ENCODE measurements at places on chromosomes 16 and 17.
A peak's percentile ranks its signal among the peaks of the same experiment; 100 is the strongest.

DNA sequence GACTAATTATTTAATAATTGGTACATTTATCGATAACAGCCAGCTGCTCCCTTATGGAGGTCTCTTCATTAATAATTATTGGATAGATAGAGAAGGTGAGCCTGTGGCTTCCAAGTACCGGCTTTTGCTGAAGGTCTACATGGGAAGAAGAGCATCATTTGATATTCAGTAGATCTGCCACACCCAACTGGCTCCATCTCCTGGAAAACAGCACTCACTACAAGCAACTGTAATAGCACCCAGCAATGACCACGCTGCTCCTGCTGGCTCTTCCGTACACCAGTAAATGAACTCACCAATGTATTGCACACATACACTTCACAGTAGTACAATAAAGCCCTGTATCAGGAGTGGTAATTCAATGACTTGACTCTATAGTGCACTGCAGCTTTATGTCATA, 19.5 kb downstream of the MARVELD3 start:
- no peak for DNase-seq

- DNase-seq: no peak
Observed at GRCh38 chr16:22123146-22123545, 30.8 kb downstream of the VWA3A start.

DNA sequence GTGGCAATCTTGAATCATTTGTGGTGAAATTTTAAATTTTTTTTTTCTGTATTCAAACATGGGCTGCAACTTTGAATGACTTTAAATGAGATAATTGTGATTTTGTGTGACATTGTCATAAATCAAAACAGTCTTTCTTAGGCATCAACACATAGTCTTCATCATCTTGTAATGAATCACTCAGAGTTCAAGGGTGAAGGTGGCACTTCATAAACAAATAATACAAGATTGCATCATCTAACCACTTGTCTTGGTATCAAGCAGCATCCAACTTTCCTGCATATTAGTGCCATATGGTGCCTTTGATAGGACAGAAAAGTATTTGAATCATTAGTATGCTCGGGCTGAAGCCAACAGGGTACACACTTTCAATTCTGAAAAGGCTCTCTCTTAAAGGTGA, 392.4 kb upstream of the GOT2 start:
- DNase-seq: no peak

DNA sequence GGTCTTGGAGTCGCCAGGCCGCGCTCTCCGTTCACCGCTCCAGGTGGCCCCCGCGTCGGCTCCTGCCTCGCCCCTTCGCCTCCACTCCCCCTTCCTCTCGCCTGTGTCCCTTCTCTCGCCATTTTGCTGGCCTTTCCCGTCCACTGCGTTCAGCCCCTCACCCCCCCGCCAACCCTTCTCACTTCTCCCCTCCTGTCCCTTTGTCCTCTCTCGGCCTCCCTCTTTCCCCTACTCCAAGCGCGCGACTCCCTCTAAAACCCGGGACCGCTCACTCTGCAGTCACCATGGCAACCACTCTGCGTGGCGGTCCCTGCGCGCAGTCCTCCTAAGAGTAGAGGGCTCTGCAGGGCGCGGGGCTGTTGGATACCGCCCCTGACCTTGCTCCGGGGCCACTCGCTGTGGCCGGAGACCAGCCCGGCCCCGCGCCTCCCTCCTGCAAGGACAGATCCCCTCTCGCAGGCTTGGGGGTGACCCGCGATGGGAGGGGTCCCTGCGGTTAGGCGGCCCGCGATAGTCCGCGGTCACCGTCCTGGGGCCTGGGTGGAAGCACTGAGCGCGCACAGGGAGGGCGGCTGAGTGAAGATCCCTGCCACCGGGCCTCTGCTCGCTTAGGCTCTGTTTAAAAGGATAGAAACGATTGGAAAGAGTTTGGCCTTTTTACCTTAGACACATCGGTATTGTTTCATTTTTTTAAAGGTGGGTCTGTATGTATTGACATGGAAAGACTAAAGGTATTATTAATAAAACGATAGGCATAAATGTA, 454 bp downstream of the CCDC40 start:
- peak; percentile 13 for DNase-seq

GRCh38 chr16:22425036-22425801, 50.8 kb upstream of the CDR2 start:
- no peak for DNase-seq

GRCh38 chr16:12122202-12122601, 145.7 kb downstream of the SNX29 start:
- DNase-seq: no peak

DNA sequence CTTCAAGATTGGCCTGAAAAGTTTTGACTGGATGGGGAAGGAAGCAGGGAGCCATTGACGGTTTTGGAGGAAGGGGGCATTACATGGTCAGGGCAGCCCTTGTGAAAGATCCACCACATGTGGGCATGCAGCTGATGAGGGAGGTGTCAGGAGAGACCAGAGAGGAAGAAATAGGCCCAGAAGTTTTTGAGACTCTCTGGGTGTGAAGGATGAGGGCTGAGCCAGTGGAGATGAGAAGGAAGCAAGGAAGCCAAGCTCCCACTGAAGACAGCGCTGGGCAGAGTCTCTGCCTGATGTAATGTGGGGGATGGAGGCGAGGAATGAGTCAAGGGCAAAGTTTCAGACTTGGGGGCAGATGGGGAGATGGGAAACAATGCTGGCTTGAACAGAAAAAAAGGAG, 530 bp downstream of the CCL17 start:
- no peak for DNase-seq

DNA sequence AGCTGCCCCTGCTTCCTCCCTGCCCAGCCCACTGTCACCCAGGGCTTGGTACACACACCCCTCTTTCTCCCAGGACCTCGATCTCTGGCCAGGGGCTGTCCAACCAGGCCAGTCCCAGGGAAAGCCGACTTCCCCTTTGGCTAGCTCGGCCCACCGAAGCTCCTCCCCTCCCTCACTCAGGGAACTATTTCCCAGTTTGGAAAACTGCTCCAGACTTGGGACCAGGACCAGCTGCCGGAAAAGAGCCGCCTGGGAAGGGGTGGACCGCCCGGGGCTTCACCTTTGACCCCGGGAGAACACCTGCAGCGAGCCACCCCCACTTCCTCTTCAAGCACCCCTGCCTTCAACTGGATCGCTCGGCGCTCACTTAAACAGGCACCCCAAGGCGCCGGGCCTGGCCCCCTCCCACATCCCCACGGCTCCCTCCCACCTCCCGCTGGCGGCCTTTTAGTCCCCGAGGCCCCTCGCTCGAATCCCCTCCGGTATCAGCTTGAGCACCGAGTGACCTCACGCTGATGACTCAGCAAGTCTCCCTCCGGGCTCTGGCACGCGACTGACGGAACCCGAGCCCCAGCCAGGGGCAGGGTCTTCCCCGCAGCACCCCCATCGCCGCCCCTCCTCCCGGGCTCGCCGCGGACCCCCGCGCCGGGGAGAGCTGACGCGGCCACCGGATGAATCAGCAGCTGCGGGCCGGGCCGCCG, 934 bp downstream of the MAFG start:
- peak; percentile 49 for DNase-seq

- DNase-seq: no peak
Observed at GRCh38 chr16:57677622-57678369, 9.7 kb downstream of the ADGRG3 start.

DNA sequence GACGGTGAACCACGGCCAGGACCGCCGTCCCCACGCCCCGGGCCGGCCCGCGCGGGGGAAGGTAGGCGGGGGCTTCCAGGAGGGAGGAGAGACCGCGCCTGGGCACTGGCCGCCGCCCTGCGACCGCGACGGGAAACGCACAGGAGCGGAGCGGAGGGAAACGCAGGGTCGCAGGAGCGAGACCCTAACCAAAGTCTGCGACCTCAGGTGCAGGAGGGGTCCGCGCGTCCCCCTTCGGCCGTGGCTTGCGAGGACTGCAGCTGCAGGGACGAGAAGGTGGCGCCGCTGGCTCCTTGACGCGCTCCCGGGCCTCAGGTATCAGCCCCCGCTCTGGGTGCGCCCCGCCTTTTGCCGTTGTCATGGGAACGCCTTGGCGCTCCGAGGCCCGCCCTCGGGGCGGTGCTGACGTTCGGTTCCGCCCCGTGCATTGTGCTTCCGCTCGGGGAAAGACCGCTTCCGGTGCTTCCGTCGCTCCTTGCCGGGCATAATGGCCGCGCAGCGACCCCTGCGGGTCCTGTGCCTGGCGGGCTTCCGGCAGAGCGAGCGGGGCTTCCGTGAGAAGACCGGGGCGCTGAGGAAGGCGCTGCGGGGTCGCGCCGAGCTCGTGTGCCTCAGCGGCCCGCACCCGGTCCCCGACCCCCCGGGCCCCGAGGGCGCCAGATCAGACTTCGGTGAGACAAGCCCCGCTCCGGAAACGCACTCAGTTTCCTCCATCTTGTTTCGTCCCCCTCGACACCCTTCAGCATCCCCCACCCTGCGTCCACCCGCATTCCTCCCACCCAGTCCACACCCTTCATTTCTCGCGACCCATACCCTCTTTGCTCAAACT, at the start of gene OVCA2:
OVCA2 (plus strand) TSS at position 462 of the 829 bp plus-strand sequence; CDS start at position 488, 26 bp downstream.
- peak; percentile 97 for DNase-seq

GRCh38 chr16:49748322-49748721, 107.6 kb downstream of the ZNF423 start:
- DNase-seq: no peak

DNA sequence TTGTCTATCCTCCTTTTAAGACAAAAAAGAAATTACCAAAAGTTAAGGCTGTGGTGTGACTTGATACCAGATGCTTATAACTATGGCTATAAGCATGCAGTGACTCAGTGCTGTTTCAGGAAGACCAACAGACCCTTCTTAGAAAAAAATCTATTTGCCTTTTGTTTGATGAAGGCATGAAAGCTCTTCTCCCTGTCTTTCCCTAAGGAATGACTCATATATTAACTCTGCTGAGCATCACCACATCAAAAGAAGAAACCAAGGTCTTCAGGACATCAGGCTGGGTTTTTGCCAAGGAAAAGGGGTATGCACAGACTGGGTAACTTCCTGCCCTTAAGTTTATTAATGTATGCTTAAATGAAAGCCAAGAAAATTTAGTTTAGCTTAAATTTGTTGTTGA, 47.1 kb downstream of the VMP1 start:
- no peak for DNase-seq

- DNase-seq: no peak
Observed at GRCh38 chr17:81931557-81932332, 4.2 kb upstream of the MAFG start.

DNA sequence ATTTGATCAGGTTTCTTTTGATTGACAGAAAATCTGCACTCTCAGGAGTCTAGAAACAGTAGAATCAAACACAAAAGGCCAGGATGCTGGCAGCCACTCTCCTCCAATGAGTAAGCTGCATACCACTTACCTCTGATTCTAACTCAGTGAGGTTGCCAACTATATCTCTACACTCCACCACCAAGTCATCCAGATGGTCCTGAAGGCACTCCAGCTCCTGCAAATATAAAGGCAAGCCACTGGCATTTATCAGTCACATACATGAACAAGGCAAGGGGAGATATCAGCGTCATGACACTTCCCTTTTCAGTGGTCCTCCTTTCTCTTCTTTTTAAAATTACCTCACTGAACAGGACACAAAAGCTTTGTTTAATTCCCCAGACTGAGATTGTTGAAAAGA, 53.1 kb upstream of the CLEC18B start:
- no peak for DNase-seq

GRCh38 chr16:80718480-80719220, 85.7 kb downstream of the CDYL2 start:
- no peak for DNase-seq

GRCh38 chr17:57268181-57268580, 11.9 kb downstream of the MSI2 start:
- no peak for DNase-seq

GRCh38 chr17:6868582-6868981, 37.1 kb upstream of the TEKT1 start:
- DNase-seq: no peak

- no peak for DNase-seq
Observed at GRCh38 chr17:61379457-61380216, 20.0 kb upstream of the TBX2 start.

GRCh38 chr16:48592839-48593429, 17.0 kb downstream of the N4BP1 start:
- no peak for DNase-seq

DNA sequence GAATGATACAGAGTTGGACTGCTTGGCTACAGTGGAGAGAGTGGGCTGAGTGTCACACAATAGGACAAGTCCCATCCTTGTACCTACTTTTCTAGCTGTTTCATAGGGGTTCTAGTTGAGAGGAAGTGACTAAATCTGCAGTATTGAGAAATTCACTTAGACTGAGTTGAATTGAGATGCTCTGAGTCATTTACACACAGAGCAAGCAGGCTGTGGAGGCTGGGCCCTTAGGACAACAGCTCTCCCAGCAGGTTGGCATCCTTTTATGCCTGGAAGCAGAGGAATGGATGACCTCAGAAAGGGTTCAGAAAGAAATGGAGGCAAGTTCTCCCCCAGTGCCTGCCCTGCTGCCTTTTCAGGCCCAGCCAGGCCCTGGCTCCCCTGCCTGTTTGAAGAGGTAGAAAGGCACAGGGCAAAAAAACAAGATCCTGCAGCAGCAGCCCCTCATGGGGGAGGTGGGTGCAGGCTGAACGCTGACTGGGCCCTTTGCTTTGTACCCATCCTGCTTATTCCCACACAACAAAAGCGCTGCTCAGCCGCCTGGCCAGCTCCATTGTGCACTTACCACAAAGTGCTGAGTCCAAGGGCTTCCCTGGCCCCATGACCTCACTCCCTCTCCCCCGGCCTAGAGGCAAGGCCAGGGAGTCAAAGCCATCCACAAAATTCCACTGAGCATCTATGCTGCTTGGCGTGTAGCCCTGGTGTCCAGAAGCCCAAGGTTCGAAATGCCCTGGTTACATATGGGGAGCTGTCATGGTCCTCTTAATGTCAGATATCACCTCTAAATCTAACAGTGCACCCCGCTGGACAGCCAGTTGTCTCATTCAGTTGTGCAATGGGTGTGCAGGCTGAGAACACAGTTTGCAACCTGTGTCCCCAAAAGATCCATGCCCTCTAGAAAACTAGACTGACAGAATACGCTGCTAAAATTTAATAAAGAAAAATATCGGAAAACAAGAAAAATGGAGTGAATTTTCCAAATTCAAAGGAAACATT, 5.4 kb upstream of the CRYBA1 start:
- DNase-seq: no peak

GRCh38 chr17:77466140-77466539, 325.4 kb downstream of the SEC14L1 start:
- no peak for DNase-seq

- DNase-seq: no peak
Observed at GRCh38 chr16:82231008-82231787, 61.2 kb upstream of the MPHOSPH6 start.

DNA sequence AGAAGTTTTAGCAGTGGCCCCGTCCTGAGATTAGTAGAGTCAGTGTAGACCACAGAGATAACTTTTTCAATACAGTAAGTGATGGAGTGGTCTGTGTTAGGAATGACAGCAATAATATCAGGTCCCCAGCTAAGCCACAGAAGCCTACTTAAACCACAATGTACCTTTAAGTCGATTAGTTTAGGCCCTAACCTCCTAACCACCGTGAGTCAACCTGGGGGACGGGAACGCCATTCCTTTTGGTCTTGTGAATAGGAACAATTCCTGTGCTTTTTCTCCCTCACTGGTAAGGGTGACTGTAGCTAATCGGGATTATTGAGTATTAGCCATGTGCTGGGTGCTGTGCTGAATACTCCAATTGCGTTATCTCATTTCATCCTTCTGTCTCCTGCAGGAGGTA, 14.0 kb downstream of the YPEL2 start:
- no peak for DNase-seq

- no peak for DNase-seq
Observed at GRCh38 chr17:75941442-75941819, 589 bp upstream of the FBF1 start.
